ENCODE measurements at places on chromosomes 2 and 18. TPM values are rescaled to one million over a fixed set of nuclear protein-coding genes. Genes with fewer than 3 reads are reported as not detected.

Gene CWC22
- total RNA-seq = 22.6 TPM

Gene DOK6
- 61.5 TPM for total RNA-seq

Gene RSAD2
- total RNA-seq = 2.0 TPM

Gene PIEZO2
- 3.9 TPM for total RNA-seq

Gene RMC1
- 22.4 TPM for total RNA-seq

Measured in temporal lobe (tissue), 4 donors.